ENCODE measurements at places on chromosomes 16 and 17.

DNA sequence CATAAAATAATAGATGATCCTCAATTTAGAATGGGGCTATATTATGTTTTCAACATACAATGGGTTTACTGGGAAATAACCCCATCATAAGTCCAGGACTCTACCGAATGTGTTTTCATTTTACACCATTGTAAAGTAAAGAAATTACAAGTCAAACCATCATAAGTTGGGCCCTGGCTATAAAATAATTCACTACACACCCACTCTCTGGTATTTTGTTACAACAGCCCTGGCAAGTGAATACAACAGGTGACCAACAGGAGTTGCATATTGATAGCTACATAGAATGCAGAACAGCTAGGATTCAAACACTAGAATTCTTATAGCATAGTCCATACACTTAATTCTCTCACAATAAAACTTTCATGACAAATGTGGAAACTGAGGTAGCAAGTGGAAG, 673.0 kb upstream of the CA10 start:
- DNase-seq: no peak

GRCh38 chr16:59044616-59045015, 310.5 kb upstream of the GOT2 start:
- no peak for DNase-seq

- no peak for DNase-seq
Observed at GRCh38 chr16:83409347-83409746, 398.4 kb upstream of the HSBP1 start.

- DNase-seq: no peak
Observed at GRCh38 chr17:9696279-9697044, 51.1 kb downstream of the USP43 start.

GRCh38 chr17:81250286-81251093, 11.4 kb downstream of the NDUFAF8 start:
- DNase-seq: no peak

GRCh38 chr17:80270836-80271235, 10.2 kb downstream of the RNF213 start:
- DNase-seq: peak; percentile 15

DNA sequence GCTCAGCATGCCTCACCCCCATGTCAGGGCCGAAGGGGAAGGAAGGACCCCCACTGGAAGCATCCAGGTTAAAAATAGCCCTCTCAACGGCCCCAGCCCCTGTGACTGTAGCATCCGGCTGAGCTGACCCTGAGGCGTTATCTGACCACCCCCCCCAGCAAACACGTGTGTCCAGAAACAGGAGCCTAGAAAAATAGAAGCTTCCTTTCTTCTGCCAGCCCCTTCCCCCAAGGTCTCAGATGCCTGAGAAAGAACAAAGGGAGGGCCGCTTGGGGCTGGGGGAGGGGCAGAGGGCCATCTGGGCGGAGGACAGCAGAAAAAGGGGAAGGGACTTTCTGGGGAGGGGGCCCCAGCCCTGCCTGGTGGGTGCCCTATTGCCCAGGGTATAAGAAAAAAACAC, 55.8 kb downstream of the ACTG1 start:
- DNase-seq: no peak

DNA sequence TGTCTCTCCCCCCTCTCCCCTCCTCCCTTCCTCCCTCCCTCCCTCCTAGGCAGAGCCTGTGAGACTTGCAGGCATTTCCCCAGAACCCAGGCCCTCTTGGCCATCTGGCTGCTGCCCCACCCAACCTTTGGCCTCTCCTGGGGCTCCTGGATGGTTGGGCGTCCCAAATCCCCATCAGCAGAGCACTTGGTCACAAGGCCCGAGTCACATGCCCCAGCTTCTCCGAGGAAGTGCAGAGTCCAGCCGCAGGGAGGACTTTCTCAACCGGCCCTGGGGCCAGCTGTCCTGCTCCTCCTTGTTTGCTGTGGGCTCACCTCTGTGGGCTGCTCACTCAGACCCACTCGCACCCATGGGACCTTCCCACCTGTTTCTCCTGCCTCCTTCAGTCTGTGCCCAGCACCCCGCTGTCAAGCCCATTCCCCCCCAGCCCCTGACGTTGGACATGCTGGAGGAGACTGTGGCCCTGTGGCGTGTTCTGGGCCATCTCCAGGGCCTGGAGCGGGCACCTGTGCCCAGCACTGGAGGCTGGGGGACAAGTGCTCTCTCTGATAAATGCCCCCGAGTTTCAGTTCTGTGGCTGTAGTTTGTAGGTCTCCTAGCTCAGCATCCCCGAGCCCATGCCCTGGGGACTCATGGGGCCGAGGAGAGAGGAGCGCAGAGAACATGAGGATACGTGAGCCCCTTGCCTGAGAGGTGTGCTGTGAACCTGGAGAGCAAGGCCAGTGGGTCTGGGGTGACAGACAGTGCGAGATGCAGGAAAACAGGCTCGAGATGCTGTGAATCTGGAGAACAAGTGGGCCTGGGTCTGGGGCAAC, 42.3 kb upstream of the ZNF750 start:
- no peak for DNase-seq

- DNase-seq: no peak
Observed at GRCh38 chr16:30377050-30377811, 2.6 kb downstream of the MYL11 start.

- peak; percentile 42 for DNase-seq
Observed at GRCh38 chr17:28599311-28600184, 723 bp upstream of the SPAG5 start.

- peak; percentile 77 for DNase-seq
Observed at GRCh38 chr17:74744714-74745547, 3.5 kb upstream of the NHERF1 start.

DNA sequence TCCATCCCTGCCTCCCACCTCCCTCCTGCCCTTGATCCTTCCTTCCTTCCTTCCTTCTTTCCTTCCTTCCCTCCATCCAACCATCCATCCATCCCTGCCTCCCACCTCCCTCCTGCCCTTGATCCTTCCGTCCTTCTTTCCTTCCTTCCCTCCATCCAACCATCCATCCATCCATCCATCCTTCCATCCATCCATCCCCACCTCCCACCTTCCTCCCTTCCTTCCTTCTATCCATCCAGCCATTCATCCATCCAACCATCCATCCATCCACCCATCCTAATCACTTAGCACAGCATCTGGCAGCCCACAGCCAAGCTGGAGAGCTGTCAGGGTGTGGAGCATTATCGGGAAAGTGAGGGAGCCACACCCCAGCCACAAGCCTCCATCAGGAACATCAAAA, 54.5 kb downstream of the TK2 start:
- DNase-seq: no peak

GRCh38 chr16:11658896-11659708, 9.2 kb upstream of the SNN start:
- no peak for DNase-seq

DNA sequence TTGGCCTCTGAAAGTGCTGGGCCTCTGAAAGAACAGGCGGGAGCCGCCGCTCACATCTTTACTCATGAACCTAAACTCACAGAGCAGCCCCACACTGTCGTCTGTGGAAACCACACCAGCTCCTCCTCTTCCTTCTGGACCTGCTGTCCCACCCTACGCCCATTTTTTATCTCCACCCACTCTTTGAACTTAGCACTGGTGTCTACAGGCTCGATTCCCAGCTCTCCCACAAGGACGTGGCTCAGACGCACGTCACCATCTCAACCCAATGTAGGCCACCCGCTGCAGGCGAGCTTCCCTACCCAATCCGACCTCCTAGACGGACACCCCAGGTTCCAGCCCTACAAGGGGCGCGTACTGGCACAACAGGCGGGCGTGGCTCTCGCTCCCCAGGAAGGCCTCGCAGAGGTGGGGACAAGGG, 62.2 kb downstream of the NXN start:
- DNase-seq: no peak

DNA sequence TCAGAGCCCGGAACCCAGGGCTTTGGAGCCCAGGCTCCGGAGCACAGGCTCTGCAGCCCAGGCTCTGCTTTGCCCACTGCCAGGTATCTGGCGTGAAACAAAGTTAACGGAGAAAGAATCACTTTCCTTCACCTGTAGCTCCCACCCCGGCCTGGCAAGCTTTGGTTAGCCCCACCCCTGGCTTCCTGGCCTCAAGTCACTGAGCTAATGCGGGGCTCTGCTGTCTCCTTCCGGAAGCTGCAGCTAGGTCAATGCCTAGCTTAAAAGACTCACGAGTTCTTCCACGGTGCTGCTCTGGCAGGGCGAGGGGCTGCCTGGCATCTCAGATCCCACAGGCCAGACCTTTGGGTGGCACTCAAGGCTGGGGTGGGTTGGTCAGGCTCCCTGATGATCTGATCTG, 21.1 kb upstream of the SPPL2C start:
- no peak for DNase-seq

DNA sequence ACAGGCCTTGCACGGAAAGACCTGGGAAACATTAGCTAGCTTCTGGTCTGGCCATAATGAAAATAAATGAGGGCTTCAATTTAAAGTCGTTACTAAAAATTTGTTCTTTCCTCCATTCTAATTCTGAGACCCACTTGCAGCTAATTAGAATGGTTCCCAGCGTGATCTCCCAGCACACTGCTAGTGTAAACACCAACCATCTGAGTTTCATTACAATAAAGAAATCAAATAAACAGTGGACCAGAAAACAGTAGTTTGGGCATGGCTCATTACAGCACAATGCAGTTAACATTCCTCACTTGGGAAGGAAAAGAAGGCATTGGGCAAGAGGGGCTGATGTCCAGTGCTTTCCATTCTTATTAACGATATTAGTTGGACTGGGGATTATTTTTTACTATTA, 410.9 kb upstream of the SOX9 start:
- no peak for DNase-seq

DNA sequence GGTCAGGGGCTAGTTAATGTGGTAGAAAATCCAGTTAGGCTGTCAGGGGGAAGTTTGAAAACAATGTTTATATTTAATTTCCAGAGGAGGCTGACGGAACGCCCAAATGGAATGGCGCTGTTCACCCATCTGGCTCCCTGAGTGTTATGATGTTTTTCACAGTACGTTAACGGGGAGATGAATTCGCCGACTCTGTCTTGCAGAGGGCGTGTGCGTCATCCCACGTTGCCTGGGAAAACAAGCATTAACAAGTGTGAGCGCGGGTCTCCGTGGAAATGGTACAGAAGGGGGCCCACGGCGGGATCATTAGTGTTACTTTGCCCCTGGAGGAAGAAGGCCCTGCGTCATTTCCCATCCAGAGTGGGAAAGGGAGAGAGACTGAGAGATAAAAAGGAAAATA, 29.6 kb downstream of the RGS9 start:
- DNase-seq: no peak

Data from CD8-positive, alpha-beta memory T cell (primary cell).